ENCODE measurements at places on chromosomes 12 and 14.
A peak's percentile ranks its signal among the peaks of the same experiment; 100 is the strongest.

GRCh38 chr12:30286345-30286926 is 409.2 kb downstream of the IPO8 start:
- peak; percentile 58 for DNase-seq

DNA sequence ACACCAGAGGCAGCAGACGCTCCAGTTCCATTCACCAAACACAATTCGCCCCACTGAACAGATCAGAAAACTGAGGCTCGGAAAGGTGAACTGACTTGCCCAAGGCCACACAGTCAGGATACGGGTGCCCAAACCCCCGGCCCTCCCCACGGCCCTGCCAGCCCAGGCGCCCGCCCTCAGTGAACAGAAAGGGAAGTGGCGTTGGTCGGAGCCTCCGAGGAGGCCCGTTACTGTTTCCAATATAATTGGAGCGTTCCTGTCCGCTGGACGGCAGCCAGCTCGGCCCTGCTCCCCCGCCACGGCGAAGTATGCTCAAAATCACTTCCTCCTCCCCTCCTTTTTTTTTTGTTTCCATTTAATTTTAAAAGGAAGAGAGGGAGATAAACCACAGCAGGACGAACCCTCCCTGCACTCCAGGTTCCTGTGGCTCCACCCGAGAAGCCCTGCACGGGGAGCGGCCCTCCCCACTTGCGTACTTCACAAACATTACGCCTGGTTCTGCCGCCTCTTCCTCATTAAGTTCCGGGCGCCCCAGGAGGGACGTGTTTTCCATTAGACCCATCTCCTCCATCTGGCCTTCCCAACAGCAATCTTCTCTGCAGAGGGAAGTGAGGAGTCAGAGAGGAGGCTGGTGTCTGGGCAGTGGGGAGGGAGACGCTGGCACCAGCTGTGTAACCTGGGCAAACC is 61.1 kb downstream of the NCOR2 start:
- peak; percentile 86 for DNase-seq

GRCh38 chr12:124410354-124411175 is 115.7 kb downstream of the RFLNA start:
- no peak for DNase-seq

- DNase-seq: peak; percentile 80
Observed at GRCh38 chr12:45290216-45290605, 74.3 kb downstream of the ANO6 start.

DNA sequence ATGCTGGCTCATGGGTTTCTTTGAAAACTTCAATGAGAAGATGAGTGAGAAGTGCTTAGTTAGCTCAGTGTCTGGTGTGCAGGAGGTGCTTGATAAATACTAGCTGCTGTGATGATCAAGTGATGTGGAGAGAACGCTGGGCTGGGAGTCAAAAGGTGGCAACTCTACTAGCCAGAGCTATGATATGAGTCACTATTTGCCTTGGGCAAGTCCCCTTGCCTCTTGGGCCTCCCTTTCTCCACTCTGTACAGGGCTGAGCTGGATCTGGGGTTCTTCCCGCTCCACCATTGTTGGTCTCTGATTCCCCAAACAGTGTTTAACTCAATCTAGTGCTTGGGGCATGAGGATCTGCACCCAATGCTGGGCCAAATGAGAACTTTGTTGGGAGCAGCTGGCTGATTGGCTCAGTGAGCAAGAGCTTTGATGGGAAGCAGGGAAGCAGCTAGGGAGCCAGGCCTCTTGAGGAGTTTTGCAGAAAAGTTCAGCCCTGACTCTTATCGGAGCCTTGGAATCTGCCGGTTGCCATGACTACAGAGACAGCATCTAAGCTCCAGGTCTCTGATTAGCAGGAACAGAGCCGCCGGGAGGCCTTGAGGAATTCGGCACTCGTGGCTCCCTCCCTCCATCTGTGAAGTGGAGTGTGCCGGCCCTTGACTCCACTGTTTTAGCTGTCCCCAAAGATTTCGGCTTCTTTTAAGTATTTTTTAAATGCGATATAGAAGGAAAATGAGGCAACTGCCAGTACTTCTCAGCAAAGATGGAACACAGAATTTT is 82.1 kb upstream of the HSPB8 start:
- DNase-seq: no peak

- no peak for DNase-seq
Observed at GRCh38 chr14:53167602-53168328, 14.6 kb upstream of the DDHD1 start.

DNA sequence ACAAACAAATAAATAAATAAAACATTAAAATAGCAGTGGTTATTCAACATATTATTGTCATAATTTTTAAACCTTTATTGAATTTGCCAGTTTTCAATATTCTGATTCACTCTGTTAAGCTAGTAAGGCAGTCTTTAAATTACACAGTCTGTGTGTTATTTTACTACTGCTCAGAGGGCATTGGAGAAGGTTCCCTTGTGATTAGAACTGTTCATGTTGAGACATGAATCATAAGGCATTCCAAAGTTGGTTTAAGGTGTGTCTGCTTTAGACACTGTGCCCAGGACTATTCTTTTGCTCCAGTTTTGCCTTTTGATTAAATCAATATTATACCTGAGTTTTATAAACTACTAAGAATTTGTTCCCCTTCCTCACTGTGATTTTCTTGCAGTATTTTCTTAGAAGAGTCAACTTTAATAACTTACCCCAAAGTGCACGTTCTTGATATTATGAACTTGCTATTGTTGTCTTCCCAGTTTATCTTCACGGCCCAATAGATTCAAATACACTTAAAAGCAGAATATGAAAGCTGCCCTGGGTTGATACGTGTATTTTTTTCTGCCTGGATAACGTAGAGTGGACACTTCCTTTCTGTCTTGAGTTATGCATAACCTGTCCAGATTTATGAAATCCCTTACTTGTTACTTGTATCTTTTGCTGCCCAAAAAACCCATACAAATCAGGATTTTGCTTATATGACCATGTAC is 105.3 kb upstream of the BCAT1 start:
- peak; percentile 10 for DNase-seq

GRCh38 chr14:56199095-56199981 is 81.1 kb downstream of the PELI2 start:
- DNase-seq: peak; percentile 98

DNA sequence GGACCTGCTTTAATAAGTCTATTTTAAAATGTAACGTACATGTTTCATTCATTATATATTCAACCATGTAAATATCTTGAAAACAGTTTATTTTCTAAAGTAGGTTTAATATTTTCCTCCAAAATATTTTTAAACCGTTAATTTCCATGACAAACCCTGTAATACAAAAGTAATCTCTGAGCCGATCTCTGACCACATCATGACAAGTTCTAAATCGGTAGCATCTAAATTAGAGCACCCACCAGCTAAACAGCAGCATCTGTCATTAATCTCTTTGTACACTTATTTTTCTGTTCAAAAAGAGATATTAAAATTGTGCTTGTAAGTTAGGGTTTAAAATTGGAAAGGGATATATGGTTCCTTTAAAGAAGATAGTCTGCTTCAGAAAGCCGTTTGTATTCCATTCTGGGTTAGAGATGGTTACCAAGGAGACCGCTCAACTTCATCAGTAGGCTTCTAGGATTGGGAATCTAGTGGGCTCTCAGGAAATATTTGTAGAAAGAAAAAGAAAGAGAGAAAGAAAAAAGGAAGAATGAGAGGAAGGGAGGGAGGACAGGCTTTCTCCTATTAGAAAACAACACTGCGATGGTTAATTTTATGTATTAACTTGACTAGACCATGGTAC is 232.5 kb upstream of the FOXN3 start:
- DNase-seq: no peak

DNA sequence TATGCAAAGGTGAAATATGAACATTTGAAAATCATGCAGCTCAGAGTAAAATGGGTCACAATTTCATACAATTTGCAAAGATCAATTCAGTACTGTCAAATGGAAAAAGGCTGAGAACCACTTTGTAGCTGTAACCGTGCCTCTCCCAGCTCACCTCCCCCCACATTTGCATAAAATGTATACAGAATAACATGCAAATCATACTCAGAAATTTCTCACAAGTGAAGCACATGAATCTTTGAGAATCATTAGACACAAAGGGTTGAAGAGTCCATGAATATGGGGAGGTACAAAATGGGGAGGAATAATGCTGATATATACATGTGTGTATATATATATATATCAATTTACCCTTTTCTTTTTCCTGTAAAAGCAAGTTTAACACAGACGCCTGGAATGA is 162.1 kb downstream of the APAF1 start:
- no peak for DNase-seq

- no peak for DNase-seq
Observed at GRCh38 chr12:26034371-26035142, 76.1 kb downstream of the RASSF8 start.

DNA sequence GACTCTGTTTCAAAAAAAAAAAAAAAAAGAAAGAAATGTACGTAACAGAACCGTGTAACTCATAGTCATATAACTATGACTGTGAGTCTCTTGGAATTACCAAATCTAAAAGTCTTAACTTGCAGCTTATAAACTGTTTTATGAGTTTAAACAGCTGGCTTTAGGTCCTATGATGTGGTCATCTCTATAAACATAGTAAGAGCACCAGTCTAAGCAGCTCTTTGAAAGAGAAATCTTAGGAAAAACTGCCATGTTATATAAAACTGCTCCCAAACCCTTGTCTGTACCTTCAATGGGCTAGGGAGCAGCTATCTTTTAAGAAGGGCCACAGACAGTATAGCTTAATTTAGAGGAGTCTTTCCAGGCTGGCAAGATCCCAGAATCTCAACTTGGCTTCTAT is 115.5 kb upstream of the AEBP2 start:
- DNase-seq: no peak

DNA sequence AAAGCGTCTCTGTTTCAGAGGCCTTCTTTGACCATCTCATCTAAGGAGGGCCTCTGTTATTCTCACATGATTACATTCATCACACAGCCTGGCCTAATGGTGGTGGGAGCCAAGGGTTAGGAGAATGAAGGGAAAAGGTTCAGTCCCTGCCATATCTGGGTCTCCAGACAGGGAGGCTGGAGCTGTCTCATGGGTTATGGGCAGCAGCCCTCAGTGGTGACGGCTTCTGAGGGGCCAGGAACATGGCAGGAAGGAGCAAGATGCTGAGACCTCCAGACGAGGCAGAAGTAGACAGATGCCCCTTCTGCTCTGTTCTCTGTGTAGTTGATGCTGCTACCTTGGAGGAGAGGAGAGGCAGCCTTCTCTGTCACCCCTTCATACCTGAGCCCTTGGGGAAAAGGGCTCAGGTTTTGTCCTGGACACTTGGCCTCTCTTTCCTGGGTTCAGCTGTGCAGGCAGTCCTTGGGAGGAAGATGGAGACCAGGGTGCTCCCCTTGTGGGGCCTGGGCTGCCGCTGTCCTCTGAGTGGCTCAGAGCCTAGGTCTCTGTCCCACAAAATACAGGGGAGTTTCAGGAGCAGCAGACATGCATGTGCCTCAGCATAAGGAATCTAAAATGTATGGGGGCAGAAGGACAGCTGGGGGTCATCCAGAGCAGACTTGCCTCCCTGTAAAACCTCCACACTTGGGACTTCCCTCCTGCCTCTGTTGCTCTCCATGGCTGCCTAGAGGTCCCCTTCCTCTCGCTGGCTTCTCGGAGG is 3.6 kb downstream of the IFI27L2 start:
- no peak for DNase-seq

DNA sequence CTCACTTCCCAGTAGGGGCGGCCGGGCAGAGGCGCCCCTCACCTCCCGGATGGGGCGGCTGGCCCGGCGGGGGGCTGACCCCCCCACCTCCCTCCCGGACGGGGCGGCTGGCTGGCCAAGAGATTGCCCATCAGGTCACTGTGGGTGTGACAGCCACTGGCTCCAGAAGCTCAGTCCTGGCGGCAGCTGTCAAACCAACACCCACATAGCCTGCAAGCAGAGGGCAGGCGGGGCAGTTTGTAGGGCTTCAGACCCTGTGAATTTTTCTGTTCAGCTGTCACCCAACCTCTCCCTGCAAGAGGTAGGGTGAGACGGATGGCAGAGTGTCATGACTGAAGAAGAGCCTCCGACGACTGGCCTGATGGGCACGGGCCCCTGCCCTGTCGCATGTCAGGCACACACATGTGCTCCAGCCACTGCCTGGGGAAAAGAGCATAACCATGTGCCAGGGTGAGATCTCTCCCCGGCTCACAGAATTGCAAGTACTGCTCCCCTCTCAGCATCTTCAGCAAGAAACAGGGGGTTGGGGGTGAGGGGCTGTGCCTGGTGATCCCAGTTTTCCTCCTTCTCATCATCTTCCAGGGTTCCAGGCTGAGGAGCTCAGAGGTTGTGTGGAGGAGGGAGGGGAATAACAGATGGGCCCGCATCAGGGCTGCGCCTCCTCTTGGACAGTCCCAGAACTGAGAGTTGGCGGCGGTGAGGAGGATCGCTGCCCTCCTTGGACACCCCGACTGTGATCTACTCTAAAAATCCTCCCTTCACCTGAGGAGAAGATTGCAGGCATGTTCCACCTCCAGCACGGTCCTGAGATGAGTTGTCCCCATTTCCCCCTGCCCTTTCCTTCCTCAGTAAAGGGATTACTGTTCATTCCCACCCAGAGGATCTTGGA is 11.2 kb upstream of the PRPH start:
- no peak for DNase-seq

GRCh38 chr12:13205809-13206559 is 9.5 kb downstream of the EMP1 start:
- peak; percentile 99 for DNase-seq

GRCh38 chr12:3565985-3566384 is 75.0 kb downstream of the PRMT8 start:
- no peak for DNase-seq

DNA sequence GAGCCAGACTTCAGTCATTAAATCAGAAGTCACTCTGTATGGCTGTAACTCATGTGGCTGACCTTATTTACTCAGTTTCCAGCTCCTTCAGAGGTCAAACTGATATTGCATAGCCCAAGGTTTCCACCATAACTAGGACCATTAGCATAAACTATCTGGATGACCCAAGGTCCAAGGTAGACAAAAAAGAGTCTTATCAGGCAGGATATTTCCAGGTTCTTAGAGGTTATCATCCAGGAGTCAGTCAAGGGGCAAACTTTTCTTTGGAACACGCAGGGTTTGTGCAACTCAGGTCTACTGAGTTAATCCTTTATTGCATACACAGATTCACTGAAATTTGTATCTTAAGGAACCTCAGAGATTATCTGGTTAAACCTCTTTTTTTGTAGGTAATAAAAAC is 66.5 kb downstream of the AVPR1A start:
- no peak for DNase-seq

- no peak for DNase-seq
Observed at GRCh38 chr12:27213830-27214787, 30.0 kb upstream of the STK38L start.

DNA sequence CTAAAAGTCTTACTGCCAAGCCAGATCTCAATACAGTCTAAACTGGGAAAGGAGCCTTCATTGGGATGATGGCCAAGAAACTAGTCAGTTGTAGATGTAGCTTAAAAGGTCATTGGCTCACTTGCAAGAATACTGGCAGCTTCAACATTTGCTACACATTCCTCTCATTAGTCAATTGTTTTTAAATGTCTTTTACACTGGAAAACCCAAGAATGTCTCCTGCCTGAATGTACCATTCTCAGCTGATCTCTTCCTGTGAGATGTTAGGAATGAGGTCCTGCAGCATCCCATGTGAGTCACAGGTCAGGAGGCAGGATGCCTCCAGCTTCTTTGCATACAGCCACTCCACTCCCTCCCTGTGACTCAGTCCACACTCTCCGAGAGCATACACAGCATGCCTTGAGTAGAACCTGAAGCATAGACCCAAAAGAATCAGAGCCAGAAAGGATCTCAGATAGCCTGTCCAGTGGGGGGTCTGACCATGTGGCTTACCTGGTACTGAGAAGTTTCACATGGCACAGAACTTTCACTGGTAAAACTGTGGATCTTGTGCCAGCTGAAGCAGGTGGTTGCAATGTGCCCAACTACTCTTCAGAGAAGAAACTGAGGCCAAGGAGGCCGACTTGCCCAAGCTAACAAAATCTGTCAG is 56.0 kb upstream of the HECTD1 start:
- DNase-seq: peak; percentile 99

Measured in astrocyte of the spinal cord (primary cell).